ENCODE measurements at places on chromosomes 5 and 9. TPM values are rescaled to one million over a fixed set of nuclear protein-coding genes. Genes with fewer than 3 reads are reported as not detected.
A peak's percentile ranks its signal among the peaks of the same experiment; 100 is the strongest.

Gene NSUN2
- total RNA-seq, result 80.0 TPM

Gene C6
- not detected for total RNA-seq

Gene IRGM
- total RNA-seq, result not detected

Gene RASEF
- total RNA-seq, result 0.17 TPM

Gene TEX48
- total RNA-seq, result not detected

Gene SV2C
- total RNA-seq, result not detected

Gene CENPH
- total RNA-seq, result 3.1 TPM

Gene ZNF883
- total RNA-seq, result 0.60 TPM

Gene SMIM33
- not detected for total RNA-seq

Gene C5orf58
- not detected for total RNA-seq

Gene RAB24
- 20.8 TPM for total RNA-seq

Gene CSF1R
- total RNA-seq, result not detected

Gene FYB1
- total RNA-seq, result not detected

Gene PHAX
- total RNA-seq, result 60.7 TPM

GRCh38 chr9:129907201-129907600 is 71.9 kb downstream of the USP20 start:
- DNase-seq, result no peak

DNA sequence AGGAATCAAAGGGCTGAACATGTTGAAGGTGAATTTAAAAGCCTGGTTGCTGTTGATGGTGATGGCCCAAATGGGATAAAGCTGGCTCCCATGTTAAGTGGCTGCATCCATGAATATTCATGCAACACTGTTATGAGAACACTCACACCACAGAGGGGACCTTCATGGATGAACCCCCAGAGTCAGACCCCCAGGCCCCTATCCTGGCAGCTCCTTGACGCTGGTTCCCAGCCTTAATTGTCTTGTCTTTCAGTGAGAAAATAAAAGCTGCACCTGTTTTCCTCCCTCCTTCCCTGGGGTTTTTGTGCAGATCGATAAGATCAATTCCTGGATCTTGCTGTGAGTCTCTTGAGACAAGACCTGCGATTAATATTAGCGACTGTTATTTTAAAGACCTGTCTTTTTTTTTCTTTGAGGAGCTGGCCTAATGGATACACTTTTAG is 371.7 kb downstream of the ICE1 start:
- DNase-seq, result no peak

DNA sequence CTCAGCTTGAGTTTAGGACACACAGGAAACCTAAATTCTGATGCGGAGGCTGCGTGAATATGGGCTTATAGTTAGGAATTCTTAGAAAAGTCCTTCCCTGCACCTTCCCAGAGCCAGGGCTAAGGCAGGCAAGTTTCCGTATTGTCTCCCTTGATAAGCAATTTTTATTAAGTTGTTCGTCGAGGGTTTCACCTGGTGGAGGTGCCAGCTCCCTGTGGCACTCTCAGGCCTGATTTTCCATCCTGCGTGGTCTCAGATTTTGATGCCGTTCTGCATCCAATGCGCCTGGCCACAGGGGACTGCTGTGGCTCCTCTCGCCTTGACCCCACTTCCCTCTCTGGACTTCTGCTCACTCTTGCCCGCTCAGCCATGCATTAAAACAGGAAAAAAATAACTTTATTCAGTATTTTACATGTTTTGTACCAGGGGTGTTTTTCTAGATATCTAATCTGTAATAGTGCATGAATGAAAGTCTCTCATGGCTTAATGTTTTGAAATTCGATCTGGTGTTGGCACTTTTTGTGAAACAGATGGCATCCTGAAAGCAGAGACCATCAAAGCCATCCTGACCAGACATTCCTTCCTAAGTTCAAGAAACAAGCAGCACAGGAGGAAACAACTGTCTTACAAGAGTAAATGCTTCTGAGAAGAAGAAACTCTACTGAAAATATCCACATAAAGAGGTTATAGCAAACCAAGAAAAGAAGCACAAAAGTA is 50.7 kb downstream of the TRIP13 start:
- no peak for DNase-seq

DNA sequence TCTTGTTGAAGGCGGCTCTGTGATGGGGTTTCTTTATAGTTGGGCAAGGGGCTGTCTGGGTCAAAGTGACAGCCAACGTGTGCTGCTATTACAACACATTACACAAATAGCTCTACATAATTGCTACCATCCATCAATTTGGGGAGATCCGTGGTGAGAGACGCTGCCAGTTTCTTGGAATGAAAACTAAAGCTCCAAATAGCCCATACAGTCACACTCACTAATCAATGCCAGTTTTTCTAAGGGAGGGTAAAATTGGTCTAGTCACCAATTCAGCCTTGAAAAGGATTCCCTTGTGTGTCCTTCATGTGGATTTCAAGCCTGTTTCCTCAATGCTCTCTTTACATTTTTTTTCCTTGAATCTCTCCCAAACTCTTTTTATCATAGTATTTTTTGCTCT is 343.3 kb upstream of the KLF4 start:
- DNase-seq, result no peak

GRCh38 chr5:178784391-178784790 is 53.9 kb upstream of the ZNF354A start:
- DNase-seq, result no peak

DNA sequence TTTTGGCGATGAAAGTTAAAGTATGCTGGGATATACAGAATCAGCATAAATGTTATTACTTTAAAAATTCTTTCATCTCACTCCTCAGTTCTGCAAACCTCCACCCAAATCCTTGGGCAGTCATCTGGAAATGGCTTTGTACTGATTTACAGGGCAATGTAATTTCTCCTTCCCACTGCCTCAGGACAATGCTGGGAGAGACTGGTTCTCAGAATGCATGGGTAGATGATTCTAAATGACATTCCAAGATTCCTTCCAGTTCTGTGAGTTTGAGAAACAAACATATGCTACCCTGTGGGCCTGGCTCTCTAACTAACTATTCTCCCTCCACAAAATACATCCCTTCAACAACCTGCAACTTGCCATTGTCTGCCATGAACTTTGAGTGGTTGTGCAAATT is 7.5 kb upstream of the PSAT1 start:
- DNase-seq, result no peak

GRCh38 chr5:180860273-180860886 is 696 bp downstream of the ZFP62 start:
- DNase-seq, result peak; percentile 54

DNA sequence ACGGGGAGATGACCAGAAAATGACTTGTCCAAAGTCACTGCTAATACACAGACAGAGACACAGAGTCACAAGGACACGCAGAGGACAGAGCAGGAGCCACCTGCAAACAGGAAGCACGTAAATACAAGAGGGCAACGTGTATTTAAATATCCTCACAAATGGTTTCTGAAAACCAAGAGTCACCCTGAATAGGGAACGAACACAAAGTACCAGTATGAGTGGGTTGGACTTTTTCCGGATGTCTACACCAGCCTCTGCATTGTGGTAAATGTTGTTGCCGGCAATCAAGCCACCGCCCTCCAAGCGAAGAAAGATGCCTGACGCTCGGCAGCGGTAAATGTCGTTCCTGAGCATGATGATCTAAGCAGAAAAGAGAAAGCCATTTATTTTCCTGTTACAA is 44.5 kb downstream of the FBXO10 start:
- DNase-seq, result no peak

DNA sequence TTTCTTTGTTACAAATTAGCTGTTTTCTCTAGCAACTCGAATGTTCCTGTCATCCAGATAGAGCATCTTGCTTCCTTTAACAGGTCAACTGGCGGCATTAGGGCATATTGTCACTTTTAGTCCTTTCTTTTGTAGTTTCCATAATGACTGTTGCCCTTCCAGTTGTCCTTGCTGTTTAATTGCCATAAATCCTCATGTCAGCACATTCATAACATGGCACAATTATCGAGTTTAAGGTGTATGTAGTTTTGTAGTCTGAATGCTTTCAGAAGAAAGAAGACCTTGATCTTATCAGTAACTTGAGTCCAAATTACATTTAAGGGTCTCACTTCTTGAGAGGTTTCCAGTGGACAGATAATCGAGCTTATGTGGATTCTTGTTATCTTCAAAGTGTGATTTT is 161.7 kb upstream of the CDH12 start:
- no peak for DNase-seq

DNA sequence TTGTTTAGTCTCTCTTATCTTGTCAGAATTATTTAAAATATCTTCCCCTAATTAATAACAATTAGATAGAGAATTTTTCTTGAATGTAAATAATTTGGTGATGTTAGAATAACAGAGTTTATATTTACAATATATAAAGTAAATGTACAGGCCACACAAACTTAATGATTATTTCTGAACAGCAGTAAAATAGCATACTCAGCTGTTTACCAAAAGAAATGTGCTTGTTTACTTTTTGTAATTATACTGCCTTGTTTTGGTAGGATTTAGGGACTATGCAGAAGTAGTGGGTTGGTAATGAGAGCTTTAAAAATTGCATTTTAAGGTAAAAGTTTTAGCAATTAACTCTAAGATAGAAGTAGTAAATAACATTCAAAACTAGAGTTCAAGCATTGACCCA is 17.4 kb downstream of the NDFIP1 start:
- DNase-seq, result no peak

- no peak for DNase-seq
Observed at GRCh38 chr9:72947984-72948465, 4.8 kb downstream of the ALDH1A1 start.

GRCh38 chr5:58961631-58962280 is 378.9 kb downstream of the RAB3C start:
- DNase-seq, result no peak

GRCh38 chr5:178778919-178779318 is 48.5 kb upstream of the ZNF354A start:
- DNase-seq, result no peak

DNA sequence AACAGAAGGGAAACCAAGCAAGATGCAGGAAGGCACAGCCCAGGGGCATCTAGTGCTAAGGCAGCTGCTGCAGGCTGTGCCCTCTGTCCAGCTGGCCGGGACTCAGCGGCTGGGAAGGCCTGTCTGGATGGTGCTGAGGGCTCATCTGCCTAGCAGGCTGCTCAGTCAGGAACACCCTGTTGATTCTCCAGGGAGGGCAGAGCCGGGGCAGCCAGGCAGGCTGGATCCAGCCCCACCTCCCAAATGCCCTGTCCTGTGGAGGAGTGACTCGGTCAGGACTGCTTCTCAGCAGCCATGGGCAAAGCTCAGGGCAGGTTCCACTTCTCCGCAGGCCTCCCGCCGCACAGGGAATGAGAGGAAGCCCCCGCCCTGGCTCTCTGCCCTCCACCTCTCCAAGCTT is 7.8 kb upstream of the LCN9 start:
- DNase-seq, result no peak

- no peak for DNase-seq
Observed at GRCh38 chr5:43548358-43548757, 8.5 kb downstream of the PAIP1 start.

GRCh38 chr5:39760385-39761198 is 335.8 kb upstream of the DAB2 start:
- no peak for DNase-seq

DNA sequence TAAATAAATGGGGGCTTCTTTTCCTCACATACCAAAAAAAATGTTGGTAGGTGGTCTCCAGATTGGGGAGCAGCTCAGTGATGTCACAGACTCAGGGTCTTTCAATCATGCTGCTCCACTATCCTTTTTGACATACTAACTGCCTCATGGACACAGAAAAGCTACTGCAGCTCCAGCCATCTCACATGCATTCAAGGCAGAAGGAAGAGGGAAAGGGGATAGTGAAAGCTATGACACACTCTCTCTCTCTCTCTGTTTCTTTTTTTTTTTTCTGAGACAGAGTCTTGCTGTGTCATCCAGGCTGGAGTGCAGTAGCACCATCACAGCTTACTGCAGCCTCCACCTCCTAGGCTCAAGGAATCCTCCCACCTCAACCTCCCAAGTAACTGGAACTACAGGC is 7.9 kb upstream of the ADGRD2 start:
- DNase-seq, result no peak

DNA sequence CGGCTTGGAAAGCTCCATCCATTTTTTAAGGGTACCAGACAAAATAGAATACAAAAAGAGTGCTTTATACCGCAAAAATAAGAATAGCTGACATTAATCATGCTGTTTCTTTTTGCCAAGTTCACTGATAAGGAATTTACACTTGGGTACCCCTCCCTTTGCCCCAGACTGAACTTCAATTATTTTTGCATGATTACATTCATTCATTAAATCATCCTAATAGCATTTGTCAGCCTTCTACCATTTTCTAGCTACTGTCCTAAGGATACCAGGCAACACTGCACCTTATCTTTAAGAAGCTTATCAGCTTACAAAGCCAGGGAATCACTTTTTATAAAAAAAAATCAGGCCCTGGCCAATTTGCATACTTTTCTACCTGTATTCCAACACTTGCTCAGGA is 48.4 kb downstream of the YIPF5 start:
- DNase-seq, result no peak

DNA sequence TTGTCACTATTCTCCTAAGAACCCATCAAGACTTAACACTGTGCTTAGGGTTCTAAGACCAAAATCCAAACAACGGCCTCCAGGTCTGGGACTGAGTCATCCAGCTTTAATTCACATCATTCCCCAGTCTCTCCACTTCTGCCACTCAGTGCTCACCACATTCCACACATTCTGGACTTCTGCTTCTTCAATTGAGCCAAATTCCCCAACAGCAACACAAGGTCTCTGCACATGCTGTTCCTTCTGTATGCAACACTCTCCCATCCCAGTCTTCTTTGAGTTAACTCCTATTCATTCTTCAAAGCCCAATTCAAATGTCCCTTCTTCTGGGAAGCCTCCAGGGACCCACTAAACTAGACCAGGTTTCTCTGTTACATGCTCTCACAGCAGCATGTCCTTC is 97.8 kb downstream of the GPR21 start:
- DNase-seq, result no peak

- DNase-seq, result no peak
Observed at GRCh38 chr5:77024490-77024889, 5.7 kb upstream of the AGGF1 start.

- no peak for DNase-seq
Observed at GRCh38 chr5:35365758-35366157, 135.5 kb upstream of the PRLR start.

GRCh38 chr9:31674264-31674663 is 710.2 kb upstream of the ACO1 start:
- no peak for DNase-seq

DNA sequence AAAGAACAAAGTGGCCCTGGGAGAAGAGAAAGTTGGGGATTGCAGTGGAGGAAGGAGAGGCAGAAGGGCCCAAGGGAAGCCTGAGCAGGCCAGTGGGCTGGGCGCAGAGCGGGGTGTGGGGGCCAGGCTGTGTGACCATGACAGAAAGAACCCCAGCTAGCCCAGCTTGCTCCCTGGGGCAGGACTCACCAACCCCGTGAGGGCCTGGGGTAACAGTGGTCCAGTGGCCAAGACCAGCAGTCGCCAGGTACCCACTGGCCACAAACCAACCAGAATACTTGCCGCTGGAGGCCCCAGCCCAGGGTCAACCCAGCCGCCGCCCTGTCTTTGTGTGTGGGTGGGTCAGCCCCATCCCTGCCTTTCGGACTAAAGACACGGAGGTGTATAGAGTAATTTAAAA is 146.5 kb downstream of the CACNA1B start:
- DNase-seq, result no peak

DNA sequence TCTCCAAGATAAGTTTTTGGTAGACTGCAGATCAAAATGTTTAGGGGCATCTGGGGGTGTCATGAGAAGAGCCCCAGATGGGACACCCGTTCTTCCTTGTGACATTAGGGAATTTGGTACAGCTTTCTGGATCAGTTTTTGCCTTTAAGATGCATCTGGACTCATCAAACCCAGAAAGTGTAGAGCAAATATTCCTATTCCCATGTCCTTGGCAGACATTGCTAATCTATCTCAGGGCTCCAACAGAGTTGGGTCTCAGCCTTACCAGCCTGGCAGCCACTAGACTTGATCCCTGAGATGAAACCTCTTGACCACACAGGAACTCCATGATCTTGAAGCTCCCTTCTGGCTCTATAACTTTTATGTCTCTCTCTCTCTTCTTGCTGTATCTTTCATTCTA is 35.6 kb downstream of the ERGIC1 start:
- DNase-seq, result no peak
